Gastrocnemius medialis (tissue), 4 donors: ENCODE measurements at places on chromosomes 5 and 9. TPM values are rescaled to one million over a fixed set of nuclear protein-coding genes. Genes with fewer than 3 reads are reported as not detected.

- H3K4me3 ChIP-seq, result no peak overlapping the region
- no peak for DNase-seq
- no peaks in the 10 kb centered on the region for H3K36me3 ChIP-seq
- H3K4me1 ChIP-seq, result no peaks in the 10 kb centered on the region
Measured at GRCh38 chr5:119300311-119300670, 55.5 kb upstream of the TNFAIP8 start.

The TBC1D9B gene
- 65.9 TPM for total RNA-seq

DNA sequence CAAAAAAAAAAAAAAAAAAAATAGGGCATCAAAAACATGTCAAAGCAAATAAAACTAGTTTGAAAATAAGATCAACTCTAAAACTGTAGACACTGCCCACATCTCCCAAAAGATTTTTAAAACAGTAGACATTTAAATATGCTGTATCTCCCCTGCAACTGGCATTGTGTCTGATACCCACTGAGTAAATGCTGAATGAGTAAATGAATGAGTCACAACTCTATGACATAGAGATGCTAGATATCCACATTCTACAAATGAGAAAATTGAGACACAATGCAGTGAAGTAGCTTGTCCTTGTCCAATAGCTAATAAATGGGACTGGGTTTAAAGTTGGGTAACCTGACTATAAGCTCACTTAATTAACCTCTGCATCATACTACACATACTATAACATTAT is 14.1 kb upstream of the MAP1B start:
- no peaks in the 10 kb centered on the region for H3K4me1 ChIP-seq
- H3K27me3 ChIP-seq, result no peaks in the 10 kb centered on the region
- H3K4me3 ChIP-seq, result no peak overlapping the region
- H3K36me3 ChIP-seq, result no peaks in the 10 kb centered on the region

DNA sequence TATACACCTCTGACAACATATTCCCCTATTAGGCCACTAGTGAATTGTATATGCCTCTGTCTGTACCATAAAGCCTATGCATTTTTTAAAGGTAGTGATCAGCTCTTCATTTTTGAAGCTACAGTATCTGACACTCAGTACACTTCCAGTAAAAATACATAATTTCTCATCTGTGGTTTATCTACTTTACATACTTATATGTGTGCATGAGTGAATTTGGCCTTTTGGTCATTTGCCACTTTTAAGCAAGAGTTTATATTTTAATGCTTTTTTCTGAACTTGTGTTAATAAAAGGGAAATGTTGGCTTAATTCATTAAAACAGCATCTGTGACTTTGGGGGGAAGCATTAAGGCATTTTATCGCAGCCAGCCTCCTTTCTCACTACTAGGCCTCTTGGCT is 47.8 kb downstream of the ST8SIA4 start:
- H3K4me3 ChIP-seq, result no peak overlapping the region
- H3K36me3 ChIP-seq, result no peaks in the 10 kb centered on the region
- no peak overlapping the region for H3K27ac ChIP-seq
- DNase-seq, result no peak
- H3K27me3 ChIP-seq, result no peaks in the 10 kb centered on the region
